KG1 (cell line): ENCODE measurements at places on chromosomes 2 and 18.

GRCh38 chr18:79326413-79327198 lies 69.1 kb upstream of the NFATC1 start:
- DNase-seq, result no peak

DNA sequence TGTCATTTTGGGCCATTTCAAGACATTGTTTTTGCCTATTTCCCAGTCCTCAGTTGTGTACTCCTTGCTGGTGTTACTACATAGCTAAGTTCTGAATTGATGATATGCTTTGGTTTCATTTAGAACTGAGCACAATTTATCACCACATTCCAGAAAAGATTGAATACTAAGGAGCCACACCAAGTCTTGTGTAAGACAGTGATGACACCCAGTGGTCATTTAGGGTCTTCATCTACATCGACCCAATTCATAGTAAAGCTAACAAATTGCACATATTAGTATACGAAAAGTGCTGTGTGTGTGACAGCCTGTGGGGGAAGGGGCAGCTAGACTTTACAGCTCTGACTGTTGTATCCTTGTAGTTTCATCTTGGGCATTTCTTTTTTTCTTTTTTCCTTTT lies 10.9 kb upstream of the DLX2 start:
- DNase-seq, result no peak

DNA sequence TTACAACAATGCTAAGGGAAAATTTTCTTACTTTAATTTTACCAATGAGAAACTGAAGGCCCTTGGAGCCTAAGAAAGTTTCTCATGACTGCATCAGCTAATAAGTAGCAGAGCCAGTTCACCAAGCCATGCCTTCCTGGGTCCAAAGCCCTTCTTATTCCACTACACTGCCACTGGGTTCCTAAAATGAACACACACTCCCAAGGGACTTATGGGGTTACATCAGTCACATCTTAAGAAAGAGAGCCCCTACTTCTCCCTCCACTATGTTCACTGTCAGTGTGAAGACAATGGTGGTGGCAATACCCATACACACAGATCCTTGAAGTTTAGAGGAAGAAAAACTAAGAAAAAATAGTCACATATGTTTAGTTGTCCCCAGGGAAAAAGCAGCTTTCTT lies 20.6 kb downstream of the MBD2 start:
- no peak for DNase-seq

- DNase-seq, result no peak
Measured at GRCh38 chr2:210553373-210553772, 3.0 kb upstream of the CPS1 start.

GRCh38 chr18:58102875-58103274 lies 58.8 kb downstream of the NEDD4L start:
- no peak for DNase-seq

DNA sequence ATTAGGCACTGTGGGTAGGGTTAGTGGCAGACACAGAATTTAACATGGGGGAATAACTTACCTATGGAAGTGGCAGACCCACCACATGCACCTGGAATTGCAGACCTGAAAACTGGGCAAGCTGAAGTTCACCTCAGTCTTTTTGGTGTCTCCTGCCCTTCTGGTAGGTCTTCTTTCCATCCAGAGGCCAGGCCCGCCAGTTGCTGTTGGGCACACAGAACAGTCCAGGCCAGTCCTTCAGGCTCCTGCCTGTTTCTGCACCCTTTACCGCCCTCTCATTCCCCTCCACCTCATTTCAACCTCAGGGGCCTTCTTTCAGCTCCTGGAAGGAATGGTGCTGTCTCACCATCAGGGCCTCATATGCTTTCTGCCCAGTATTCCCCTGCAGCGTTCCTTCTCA lies 358.9 kb upstream of the ETAA1 start:
- no peak for DNase-seq

- DNase-seq, result no peak
Measured at GRCh38 chr2:100888601-100889000, 68.7 kb downstream of the NPAS2 start.

DNA sequence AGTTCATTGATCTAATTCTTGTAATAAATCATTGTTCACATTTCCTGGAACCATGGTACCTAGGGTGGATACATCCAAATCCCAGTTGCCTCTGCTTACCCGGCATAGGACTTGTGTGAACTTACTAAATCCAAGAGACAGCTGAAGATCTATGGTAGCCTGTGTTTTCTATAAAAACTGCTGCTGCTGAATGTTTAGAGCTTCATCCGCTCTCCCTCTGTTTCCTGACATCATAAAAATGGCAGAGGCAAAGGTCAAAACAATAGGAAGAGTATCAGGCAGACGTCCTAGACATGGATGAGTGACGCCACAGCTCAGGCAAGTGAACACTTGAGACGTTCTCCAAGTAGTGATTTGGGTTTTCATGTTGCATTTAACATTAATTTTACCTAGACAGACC lies 258.3 kb downstream of the ALPK2 start:
- no peak for DNase-seq

- DNase-seq, result no peak
Measured at GRCh38 chr2:227748079-227748478, 2.4 kb downstream of the SCYGR8 start.

DNA sequence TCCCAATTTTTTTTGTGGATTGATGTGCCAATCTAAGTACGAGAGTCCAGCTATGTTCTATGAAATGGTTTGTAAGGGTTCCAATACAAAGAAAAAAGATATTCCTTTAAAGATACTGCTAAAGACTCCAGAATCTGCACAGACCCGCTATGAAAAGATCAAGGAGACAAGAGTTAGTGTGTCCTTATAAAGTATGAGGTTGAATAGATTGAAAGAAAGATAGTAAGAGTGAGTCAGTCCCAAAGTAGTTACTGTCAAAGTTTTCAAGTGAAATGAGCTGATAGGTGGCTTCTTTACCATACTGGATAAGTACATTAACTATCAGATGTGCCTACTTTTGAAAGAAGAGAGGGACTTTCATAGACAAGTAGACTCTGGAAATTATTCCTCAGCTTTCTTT lies 17.9 kb upstream of the EHBP1 start:
- no peak for DNase-seq

DNA sequence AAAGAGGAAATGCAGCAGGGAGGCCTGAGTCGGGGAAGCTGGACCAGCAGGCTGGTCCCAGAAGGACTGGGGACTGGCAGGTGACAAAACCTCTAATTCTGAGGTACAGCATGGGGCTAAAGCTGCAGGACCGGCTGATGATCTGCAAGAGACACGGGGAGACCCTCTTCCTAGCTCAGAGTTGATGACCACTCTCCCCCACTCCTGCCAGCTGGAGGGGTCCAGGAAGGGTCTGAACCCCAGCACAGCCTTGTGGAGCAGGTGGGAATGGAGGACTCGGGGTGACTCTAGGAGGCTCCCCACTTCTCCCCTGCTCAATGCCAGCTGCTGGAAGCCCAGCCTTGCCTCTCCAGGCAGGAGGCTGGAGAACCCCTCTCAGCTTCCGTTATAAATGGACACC lies 67.7 kb downstream of the TWIST2 start:
- no peak for DNase-seq

DNA sequence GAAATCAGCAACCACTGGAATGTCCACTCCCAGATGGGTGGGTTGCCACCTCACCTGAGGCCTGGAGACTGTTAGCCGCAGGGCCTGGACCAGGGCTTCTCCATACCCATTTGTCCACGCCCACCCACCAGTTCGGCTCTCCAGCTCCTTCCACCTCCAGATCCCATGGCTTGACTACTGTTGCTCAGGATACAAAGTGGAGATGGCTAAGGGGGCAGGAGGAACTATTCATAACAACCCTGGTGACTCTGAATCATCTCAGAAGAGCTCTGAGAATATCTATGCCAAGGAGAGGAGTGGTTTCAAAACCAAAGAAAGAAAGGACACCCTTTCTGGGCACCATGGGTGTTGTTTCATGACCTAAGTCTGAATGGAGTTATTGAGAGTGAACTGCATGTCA lies 145.8 kb downstream of the LAMA3 start:
- no peak for DNase-seq

DNA sequence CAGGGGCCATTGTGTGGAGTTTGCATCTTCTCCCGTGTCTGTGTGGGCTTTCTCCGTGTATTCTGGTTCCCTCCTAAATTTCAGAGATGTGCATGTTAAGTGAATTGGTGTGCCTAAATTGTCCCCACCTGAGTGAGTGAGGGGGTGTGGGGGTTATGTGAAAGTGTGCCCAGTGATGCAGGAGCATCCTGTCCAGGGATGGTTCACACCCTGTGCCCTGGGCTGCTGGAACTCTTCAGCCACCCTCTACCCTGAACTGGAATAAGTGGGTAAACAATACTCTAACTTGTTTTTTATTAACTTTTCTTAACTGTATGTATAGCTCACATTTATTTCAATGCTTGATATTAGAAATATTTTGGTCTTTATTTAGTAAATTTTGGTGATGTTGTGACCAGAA lies 56.0 kb downstream of the UBE2E3 start:
- no peak for DNase-seq

GRCh38 chr2:147375073-147375472 lies 469.8 kb upstream of the ACVR2A start:
- no peak for DNase-seq
